Activated effector memory CD4-positive, alpha-beta T cell treated with anti-CD3 and anti-CD28 coated beads, Interleukin-2, amount 50 U/mL, for 16 hours (primary cell): ENCODE measurements at places on chromosomes 3 and 15.

DNA sequence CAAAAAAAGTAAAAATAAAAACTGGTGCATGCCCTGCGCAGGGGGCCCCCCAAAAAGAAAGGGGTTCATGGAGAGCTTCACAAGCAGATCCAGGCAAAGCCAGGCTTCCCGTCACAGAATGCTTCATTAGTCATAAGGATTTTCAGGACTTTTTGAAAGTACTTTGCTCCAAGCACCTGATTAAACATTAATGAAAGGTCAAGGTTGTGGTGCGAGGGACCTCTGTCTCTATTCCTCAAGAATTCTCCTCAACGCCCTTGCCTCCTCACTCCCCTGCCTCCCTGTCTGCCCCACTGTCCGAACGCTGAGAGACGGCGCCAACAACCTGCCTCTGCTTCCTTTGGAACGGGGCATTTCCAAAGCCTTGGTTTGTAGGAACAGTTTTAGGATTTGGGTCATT lies 240.1 kb upstream of the IGF1R start:
- no peak for DNase-seq

DNA sequence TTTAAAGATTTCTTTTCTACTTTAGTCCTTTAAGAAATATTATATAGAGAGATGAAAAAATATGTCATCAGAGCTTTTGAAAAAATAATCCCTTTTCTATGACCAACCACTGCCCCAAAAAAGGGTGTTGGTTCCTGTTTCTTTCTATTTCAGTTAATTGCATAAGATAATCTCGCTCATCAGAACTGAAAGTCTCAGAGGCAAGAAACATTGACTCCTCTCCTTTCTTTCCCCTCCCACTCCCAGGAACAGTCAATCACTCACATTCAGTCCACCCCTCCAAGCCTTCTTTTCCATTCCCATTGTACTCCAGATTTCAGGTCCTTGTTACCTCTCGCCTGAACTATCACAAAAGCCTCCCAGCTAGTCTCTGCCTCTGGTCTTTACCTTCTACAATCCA lies 153.7 kb upstream of the ABI3BP start:
- no peak for DNase-seq

DNA sequence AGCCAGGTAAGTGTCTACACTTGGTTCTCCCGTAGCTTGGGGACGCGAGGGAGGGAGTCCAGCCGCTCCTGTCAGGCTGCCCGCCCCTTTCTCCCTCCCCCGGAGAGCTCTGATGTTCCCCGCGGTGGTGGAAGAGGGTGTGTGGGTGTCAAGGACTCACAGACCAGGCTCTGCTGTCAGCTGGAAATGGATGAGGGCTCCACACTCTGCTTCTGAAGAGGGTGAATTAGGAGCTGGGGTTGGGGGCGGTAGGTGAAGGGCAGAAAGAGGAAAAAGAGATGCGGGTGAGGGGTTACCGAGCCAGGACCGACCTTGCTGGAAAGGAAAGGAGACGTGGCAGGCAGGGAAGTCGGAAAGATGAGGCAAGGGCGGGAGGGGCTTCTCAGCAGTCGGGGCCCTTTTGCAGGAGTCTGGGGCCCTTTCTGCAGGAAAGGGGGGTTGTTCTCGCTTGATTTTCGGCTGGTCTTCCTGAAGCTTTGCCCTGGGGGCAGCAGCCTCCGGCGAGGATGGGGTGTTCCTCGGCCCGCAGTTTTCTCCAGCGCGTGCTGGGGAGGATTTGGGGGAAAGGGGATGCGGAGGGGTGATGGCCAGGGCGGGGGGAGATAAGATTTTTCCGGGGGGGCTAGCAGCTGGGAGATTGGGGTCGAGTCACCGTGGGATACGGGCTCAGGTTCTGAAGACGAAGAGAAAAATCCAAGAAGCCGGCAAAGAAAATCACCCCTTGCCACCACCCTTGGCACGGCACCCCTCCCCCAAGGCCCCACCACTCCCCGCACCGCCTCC lies 602 bp upstream of the BAHD1 start:
- DNase-seq = peak; percentile 79

DNA sequence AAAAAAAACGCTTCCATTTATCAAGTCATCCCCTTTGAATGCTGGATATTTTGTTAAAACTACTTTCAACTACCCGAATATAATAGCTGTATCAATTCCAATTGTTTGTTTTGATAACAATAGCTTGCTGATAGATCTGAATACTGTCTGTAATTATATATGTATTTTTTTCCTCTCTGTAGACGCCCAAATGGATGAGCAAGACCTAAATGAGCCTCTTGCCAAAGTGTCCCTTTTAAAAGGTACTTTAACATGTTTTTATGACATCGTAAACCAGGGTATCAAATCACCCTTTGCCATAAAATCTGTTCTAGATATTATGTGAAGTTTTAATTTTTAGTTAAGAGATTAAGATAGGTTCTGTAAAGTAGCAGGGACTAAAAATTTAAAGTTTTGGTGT lies 111.5 kb upstream of the FLNB start:
- no peak for DNase-seq

- no peak for DNase-seq
Measured at GRCh38 chr15:87618203-87618725, 638.3 kb downstream of the NTRK3 start.

GRCh38 chr3:182668541-182668940 lies 124.8 kb upstream of the ATP11B start:
- no peak for DNase-seq

DNA sequence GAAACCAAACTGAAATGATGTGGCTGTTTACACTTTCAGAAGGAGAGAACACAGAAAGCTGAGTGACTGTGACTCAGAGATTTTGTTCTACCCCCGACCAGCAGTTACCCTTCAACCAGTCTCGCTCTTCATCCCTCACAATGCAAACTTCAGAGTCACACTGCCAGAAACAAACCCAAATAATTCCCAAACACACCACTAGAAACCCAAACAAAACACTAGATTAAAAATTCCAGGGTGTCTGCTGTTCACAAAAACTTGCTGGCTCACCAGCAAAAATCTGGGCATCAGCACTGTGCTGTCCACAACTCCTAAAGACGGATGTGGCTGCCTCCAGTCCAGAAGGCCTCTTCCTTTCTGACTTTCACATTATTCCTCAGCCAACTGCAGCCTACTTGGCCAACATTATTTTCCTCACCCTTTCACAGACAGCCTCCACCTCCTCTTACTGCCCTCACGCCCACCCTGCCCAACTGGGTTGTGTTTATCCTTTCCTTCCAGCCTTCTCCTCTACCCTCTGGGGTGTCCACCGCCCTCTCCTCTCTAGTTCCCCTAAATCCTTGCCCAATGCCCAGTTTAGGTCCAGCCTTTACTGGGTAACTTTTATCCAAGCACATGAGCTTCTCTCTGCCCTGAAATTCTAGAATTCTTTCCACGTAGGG lies 71.4 kb downstream of the MECOM start:
- DNase-seq = no peak

DNA sequence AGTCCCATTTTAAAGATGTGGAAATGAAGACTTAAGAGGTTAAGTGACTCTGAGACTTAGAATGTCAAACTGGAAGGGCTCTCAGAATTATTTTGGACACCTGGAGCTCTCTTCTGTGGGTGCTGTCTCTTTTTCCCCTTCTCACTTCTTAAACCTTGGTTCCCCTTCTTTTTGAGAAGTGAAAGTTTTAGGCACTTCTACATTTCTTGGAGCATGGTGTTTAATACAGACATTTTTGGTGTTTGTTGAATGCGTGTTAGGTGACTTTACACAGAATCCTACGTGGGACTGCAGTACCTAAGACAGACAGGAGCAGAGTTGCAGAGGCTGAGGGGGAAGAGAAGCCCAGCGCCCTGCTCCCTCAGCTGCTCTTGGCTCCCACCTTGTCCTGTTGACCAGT lies 133.3 kb downstream of the MDFIC2 start:
- DNase-seq = no peak

- no peak for DNase-seq
Measured at GRCh38 chr15:80636675-80637074, 58.4 kb upstream of the ABHD17C start.

- no peak for DNase-seq
Measured at GRCh38 chr3:158447408-158447807, 123.6 kb upstream of the MLF1 start.

DNA sequence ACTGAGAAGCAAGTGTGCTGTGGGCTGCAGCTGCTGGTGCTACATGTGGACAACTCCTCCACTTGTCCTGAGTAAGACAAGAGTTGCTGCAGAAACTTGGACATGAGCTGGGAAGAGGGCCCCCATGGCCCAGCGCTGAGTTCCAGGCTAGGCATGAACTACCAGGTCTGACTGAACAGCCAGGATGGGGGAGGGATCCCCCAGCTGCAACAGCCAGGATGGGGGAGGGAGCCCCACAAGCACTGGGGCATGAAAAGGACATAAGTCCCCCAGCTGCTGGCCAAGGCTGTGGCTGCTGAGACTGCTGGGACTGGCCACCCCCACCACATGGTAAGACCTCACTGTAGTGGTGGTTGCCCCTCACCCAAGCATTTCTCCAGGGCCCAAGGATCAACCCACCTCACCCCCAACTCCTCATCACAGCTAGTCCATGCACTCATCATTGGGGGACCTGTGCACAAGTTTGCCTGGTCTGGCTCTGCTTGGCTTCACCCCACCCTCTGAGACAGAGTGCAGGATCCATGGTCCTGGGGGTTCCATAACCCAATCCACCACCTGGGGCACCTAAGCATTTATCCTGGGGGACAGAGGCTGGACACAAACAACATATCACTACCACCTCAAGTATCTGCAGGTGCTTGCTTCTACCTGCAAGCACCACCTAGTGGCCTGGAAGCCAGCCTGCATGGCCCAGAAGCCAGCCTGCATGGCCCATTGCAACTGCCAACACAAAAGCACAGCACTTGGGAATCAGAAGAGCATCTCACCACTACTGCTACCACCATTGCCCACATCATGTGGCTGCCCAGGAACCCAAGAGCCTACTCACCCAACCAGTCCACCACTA lies 84.5 kb upstream of the STT3B start:
- peak; percentile 70 for DNase-seq

DNA sequence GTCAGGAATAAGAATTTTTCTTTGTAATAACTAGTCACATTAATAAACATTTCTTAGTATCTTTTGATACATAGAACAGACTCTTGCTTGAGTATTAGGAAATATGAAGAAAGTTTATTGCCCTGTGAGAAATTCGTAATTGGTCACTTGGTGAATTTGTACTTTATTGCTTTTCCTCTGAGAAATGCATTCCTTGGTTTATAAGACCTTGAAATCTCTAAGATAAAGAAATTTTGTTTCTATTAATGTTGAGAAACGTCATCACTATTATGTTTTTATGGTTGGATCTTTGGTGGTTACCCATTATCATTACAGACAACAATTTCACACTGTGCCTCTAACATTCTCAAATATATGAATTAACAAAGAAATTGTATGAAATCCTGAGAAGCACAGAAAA lies 652.0 kb upstream of the NECTIN3 start:
- no peak for DNase-seq

GRCh38 chr3:197224034-197224444 lies 74.4 kb downstream of the DLG1 start:
- DNase-seq = no peak

GRCh38 chr3:48595075-48595525 lies at the start of gene COL7A1:
Gene COL7A1 (minus strand): TSS chr3:48595329. CDS start chr3:48595159, 170 bp downstream.
- DNase-seq = no peak

- peak; percentile 54 for DNase-seq
Measured at GRCh38 chr3:42658771-42659390, 5.4 kb downstream of the ZBTB47 start.

DNA sequence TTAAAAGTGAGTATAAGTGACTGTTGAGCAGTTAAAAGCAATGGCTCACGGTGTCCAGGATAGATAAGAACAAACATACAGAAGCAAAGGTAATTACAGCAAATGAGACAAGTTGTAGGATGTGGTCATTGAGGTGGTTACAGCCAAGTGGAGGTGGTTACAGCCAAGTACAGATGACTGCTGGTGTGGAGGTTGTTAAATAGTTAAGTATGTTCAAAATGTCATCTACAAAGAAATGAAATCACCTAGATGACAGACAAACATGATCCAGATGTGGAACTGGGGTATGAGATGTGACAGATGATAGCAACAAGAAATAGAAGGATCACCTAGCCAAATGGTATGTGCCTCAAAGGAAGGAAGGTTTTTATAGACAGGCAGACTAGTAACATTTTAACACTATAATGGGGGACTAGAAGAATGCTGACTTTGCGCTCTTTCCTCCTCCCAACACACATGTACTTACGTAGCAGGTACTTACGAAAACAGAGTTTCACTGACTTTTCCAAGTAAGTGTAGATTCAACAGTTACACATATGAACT lies 6.8 kb upstream of the ANKRD28 start:
- no peak for DNase-seq

- no peak for DNase-seq
Measured at GRCh38 chr15:65396283-65396964, 18.6 kb upstream of the IGDCC3 start.

DNA sequence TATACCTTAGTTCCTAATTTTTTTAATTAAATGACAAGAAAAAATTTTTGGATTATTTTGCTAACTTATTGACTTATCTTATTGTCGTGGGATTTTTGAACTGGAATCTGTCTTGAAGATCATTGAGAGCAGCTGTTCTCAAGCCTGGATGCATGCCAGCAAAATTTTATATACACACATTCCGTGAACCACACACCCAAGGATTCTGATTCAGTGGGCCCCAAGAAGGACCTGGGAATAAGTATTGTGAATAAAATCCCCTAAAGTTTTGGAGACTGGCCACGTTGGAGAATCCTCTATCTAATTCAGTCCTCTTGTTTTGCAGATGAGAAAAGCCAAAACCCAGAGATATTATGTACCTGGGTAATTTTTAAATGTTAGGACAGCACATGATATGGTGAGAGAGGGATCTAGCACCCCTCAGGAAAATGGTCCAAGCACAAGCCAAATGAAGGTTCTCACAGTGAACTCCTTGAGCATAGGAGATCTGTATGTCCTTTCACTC lies 55.2 kb downstream of the UNC13C start:
- no peak for DNase-seq

GRCh38 chr15:87907676-87908446 lies 348.7 kb downstream of the NTRK3 start:
- no peak for DNase-seq

- DNase-seq = no peak
Measured at GRCh38 chr3:72550582-72551262, 297.5 kb downstream of the SHQ1 start.

DNA sequence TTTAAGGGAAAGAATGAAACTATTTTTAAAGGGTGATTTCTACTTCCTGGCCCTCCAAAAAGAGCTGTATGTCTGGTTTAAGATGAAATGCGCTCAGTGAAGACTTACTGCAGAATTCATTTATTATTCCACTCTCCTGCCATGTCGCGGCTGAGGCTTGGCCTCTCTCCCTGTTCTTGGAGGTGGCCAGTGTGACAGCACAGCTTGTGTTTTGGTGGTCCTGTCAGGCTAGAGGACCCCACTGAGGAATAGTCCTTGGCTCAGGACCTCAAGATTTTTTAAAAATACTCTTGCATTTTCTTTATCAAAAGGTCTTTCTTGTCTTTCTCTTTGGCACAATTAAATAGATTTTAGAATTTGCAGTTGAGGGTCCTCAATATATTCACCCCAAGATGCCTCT lies 384.4 kb downstream of the LRTM1 start:
- DNase-seq = no peak

GRCh38 chr3:147390589-147391569 lies 15.5 kb downstream of the ZIC4 start:
- DNase-seq = no peak

GRCh38 chr15:90367576-90367975 lies 15.5 kb downstream of the ZNF774 start:
- DNase-seq = no peak

- no peak for DNase-seq
Measured at GRCh38 chr3:159378396-159379194, 576.7 kb downstream of the MFSD1 start.
